Caki2 (cell line): ENCODE measurements at places on chromosomes 11 and 22.

DNA sequence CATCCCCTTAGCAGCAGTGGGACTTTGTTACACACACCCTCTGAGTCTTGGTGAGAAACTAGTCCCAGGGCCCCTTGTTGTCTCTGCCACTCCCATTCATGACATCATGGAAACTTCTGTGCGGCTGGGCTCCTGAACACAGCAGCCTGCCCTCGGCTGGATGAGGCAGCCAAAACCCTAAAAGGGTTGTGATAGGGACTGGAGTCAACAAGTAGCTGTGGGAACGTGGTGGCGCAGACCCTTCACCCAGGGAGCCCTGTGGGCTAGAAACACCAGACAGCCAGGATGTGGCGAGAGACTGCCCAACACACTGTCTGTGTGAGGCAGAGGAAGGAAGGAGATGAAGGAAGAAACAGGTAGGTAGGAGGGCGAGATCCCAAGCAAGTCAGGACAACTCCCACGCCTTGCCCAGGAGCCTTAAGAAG, 3.9 kb downstream of the CD3D start:
- DNase-seq: no peak

DNA sequence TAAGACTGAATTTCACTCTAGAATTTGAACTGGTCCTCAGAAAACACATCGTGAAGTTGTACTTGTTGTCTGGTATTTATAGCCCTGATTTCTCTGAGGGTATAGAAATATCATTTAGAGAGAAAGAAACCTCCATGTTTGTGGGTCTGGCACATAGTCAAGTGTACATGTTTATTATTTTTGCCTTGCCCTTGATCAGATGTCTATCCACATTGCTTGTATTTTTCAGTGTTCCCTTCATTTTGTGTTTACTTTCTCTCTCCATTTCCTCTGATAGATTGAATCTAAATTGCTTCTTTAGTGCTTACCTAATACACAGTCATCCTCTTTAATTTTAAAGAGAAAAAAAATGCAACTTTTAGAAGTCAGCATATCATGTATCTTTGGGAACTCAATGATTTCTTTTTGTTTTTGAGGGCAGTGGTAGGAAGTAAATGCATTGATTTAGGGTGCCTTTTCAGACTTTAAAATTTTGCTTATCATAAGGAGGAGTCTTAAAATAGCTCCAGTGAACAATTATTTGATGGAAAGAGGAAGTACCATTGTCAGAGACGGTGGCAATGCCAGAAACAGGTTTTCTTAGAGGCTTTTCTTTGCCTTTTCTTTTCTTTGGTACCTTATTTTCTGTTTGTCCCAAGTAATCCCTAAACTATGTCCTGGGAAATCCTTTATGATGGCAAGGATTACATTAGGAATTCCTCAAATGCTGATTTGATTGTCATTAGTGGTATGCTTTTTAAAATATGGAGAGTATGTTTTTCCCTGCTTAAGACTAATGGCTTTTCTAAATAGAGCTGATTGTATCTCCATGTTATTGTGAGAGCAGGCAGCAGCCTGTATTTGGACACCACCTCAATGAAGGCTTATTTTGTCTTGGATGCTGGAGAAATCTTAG, 29.8 kb upstream of the TECTA start:
- DNase-seq: no peak

GRCh38 chr11:119721129-119722120, 7.6 kb downstream of the NECTIN1 start:
- no peak for DNase-seq

GRCh38 chr11:114172871-114173444, 113.4 kb downstream of the ZBTB16 start:
- DNase-seq: no peak

GRCh38 chr22:44822534-44822933, 70.2 kb downstream of the ARHGAP8 start:
- no peak for DNase-seq

DNA sequence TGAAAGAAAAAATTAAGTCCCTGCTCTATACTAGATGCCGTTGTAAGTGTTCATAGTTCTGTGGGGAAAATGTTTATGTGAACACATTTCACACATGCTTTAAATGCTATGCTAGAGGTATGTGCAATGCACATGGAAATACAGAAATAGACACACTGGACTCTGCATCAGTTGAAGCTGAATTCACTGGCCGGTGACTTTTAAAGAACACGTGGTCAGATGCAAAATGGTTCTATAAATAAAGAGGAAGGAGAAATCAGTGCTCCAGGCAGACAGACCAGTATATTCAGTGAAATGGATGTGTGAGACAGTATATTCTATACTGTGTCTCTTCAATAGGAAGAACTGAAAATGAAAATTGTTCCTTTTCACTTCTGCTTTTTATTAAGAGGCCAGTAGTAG, 29.9 kb downstream of the TRPC6 start:
- no peak for DNase-seq

GRCh38 chr22:20479612-20480196, 15.9 kb downstream of the KLHL22 start:
- DNase-seq: no peak

DNA sequence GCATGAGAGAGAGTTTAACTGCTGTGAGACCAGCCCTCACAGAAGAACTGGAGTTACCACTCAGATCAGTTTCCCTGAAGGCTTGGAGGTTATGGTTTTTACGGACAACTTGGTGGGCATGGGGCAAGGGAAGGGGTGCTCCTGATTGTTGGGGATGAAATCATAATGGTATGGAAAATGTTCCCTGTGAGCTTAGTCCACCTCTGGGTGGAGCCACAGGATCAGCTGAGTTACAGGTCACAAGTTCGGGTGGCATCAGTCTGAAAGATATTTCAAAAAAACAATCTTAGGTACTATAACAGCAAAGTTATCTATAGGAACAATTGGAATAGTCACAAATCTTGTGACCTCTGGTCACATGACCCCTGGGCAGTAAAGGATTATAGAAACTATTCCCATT, 162.9 kb downstream of the DLG2 start:
- no peak for DNase-seq

DNA sequence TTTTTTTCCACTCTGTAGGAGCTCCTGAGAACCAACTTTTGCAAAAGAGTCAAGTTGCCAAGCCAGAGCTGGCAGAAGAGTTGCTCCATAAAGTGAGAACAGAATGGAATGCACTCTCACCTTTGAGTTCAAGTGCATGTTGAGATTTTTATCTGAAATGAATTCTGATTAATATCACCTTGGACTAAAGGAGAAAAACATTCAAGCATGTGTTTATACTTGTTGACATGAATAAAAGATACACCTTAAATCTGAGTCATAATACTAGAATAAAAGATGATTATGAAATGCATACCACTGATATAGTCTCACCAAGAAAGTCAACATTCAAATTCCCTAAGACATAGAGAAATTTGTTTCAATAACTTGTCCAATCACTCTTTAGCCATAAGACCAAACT, 37.8 kb downstream of the ARL14EP start:
- DNase-seq: no peak

- DNase-seq: peak; percentile 70
Measured at GRCh38 chr11:27698872-27699241, 1.4 kb downstream of the BDNF start.

GRCh38 chr11:89016214-89016613, 49.6 kb downstream of the GRM5 start:
- no peak for DNase-seq

DNA sequence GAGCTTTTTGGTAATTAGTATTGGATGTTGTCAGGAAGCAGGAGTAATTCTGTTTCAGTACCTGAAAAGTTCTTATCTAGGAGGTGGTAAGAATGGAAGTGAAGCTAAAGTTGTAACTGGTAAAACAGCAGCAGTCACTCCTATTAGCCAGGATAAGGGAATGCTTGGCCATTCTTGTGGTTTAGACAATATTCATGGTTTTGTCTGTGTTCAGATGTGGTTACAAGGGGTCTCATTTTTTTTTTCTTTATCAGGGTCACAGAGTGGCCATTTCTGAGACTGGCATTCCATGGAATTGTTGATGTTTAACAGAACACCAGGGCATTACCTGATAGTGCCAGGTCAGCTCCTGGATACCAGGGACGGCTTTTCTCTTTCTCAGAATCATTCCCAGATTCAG, 23.8 kb downstream of the TAF1D start:
- no peak for DNase-seq

GRCh38 chr11:125433454-125434121, 62.5 kb downstream of the FEZ1 start:
- DNase-seq: no peak

DNA sequence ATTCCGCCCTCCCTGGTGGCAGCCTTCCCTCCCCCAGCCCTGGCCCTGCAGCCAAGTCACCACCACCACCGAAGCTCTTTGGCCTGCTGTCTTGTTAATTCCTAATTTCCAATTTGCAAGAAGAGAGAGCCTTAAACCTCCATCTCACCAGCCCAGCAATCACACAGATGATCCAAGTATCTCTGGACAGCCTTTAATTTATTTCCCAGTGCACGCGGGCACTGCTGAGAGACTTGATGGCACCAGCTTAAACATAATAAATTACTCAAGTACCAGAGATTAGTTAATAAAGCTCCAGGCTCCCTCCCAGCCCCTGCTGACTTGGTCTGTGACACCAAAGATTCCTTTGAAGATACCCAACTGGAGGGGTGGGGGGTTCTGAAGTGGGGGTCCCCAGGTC, 494.7 kb downstream of the BUD13 start:
- no peak for DNase-seq

DNA sequence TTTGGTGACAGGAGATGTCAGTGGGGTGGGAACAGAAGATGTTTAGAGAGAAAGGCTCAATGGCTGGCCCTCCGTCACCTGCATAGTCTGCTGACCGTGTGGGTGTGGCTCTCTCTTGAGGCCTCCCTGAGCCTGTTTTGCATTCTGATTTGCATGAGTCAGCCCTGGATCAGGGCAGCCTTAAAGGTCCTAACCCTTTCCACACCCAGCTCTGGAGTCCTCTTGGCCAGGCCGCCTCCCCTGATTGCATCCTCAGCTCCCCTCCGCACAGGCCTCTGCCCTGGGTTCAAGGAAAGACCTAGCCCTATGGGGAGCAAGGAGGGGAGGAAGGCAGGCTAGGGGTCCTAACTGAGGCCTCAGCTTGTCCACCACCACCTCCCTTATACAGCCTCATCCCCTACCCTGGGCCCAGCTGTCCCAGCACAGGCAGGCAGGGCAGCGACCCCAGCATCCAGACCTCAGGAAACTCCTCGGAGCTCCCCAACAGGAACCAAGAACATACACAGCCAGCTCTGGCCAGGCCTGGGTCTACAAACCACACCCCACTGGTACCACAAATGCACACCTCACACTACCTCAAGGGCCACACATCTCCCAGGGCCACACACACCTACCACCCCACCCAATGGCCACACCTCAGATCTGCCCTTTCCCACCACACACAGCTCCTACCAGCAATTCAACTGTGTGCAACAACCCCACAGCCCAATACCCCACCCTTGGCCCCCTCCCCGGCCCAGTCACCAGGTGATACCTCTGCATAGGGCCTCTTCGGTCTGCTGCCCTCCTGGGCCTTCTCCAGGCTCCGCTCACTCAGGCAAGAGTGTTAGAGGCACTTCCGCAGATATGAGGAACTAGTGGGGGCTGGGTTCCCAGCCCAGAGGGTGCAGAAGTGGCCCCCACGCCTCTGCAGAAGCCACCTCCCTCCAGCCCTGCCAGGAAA, 13.7 kb downstream of the ARAP1 start:
- no peak for DNase-seq

GRCh38 chr11:47004595-47005033, 68.1 kb downstream of the CSTPP1 start:
- peak; percentile 70 for DNase-seq

- DNase-seq: no peak
Measured at GRCh38 chr11:24078018-24078417, 418.8 kb upstream of the LUZP2 start.

DNA sequence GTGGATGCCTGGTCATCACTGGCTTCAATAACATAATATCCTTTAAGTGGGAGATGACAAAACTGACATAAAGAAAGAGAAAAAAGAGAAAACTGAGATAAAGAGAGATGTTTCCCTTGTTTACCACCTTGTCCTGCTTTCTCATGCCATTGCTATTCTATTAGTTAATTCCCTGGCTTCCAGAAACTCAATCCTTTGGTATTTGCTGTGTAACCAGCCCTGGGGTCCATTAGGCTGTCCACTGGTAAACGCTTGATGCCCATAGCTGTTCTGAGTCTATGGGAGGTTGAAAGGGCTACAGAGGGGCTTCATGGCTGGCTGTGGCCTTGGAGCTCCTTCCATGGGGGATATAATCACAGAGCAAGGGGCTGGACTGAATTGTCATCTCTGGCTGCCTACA, 243.4 kb upstream of the PLET1 start:
- no peak for DNase-seq

- peak; percentile 45 for DNase-seq
Measured at GRCh38 chr11:61785837-61786402, 6.5 kb downstream of the TMEM258 start.

- no peak for DNase-seq
Measured at GRCh38 chr11:210803-211180, 3.3 kb downstream of the RIC8A start.

DNA sequence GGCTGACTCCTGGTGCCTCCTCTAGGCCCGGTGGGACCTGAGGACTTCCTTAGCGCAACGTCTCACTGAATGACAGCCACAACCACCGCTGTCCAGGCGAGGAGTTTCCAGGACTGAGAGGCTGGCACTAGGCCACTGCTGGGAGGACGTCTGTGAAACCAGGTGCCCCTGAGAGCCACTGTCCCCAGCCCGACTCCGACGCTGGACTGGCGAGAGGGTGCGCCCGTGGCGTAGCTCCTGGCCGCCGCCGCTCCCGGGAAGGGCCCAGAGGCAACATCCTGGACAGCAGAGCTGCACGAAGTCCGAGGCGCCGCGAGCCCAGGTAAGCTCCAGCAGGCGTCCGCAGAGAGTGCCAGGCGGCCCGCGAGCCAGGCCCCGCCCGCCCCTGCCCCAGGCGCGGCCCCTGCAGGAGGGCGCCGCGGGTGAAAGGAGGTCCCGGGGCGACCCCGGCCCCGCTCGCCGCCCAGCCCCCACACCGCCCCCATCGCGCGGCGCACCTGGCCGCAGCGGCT, 525 bp downstream of the DGCR2 start:
- peak; percentile 52 for DNase-seq

GRCh38 chr22:27022274-27022895, 365.0 kb downstream of the MIAT start:
- peak; percentile 32 for DNase-seq

- no peak for DNase-seq
Measured at GRCh38 chr11:117868815-117869561, 7.5 kb downstream of the FXYD6 start.

DNA sequence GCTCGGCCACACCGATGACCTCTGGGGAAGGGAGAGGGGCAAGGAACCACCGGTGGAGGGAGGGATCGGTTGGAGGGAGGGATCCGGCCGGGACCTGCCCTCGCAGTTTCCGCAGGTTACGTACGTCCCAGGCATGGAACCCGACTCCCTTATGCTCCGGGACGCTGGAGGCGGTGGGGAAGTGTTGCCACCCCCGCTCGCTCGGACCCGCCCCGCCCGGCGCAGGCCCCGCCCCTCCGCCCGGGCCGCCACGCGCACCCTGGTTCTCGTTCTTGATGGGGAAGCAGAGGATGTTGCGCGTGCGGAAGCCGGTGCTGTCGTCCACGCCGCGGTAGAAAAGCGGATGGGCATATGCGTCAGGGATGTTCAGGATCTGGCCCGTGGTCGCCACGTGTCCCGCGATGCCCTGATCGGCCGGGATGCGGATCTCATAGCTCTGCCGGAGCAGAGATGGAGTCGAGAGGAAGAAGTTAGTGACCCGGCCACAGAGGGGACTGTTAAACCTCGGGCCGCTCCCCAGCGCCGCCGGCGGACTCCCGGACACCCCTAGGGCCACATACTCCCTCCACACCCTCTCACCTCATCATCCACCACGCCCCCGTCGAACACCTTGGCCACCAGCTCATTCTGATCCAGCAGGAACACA, 89.8 kb downstream of the PDE2A start:
- DNase-seq: no peak
